Astrocyte of the hippocampus (primary cell): ENCODE measurements at places on chromosomes 2 and 18.
A peak's percentile ranks its signal among the peaks of the same experiment; 100 is the strongest.

GRCh38 chr2:201900362-201900761, 94.0 kb downstream of the CDK15 start:
- no peak for DNase-seq

DNA sequence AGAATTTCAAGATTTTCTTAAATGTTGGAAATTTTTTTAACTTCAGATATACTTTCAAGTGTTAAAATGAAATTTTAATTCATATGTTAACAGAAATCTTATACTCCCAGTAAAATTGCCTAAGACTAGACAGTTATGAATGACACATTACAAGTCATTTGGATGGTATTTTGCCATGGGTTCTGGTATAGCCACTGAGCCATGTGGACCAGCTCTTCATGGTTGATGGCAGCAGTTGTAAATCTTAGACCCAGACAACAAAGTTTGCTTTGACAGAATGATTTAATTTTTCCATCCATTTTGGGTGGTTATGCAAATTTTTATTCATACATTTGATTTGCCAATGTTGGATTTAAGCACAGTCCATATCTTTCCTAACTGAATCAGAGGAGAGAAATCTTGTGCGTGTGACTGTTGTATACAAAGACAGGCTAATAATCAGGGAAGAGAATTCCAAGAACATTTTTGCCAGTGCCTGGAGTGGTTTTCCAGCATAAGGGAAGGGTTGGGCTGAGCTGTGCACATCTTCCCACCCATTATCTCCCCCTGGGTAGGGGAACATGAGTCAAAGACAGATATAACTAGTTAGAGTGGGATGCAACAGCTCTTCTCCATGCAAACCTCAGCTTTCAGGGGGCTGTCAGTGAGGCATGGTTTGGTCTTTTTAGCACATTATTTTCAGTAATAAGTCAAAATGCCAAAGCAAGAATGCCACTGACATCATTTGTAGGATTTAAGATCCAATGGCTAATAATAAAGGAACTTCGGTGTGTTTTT, 28.1 kb upstream of the INPP4A start:
- no peak for DNase-seq

DNA sequence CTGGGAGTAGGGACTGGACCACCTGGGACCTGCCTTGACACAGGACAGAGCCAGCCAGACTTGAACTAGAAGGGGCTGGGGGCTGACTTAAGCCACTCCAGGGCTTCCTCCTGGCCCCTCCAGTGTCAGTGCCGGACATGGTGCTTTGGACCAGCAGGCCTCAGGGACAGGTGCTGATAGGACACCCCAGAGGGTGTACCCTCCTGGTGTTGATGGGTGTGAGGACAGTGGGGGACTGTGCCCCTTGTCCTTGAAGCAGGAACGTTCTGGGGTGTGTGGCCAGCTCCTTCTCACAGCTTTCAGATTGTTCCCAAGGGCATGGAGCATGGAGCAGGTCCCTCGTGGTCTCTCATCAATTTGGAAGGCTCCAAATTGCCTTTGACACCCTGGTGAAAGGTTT, 6.8 kb downstream of the MAL start:
- DNase-seq, result no peak

DNA sequence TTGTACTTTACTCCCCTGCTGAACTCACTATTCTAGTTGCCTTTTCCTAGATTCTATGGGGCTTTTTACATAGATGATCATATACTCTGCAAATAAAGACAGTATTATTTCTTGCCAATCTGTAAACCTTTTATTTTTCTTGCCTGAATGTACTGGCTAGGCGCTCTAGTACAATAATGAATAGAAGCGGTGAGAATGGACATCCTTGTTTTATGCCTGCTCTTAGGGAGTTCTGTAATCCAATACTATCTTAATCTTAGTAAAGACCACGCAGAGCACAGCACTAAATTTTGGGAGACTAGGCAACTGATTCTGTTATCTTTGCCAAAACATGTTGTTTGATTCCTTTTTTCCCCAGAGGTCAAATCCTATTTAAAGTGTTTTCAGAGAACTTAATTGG, 7.0 kb downstream of the KRCC1 start:
- no peak for DNase-seq

GRCh38 chr18:2060086-2060485, 511.2 kb downstream of the METTL4 start:
- DNase-seq, result no peak

DNA sequence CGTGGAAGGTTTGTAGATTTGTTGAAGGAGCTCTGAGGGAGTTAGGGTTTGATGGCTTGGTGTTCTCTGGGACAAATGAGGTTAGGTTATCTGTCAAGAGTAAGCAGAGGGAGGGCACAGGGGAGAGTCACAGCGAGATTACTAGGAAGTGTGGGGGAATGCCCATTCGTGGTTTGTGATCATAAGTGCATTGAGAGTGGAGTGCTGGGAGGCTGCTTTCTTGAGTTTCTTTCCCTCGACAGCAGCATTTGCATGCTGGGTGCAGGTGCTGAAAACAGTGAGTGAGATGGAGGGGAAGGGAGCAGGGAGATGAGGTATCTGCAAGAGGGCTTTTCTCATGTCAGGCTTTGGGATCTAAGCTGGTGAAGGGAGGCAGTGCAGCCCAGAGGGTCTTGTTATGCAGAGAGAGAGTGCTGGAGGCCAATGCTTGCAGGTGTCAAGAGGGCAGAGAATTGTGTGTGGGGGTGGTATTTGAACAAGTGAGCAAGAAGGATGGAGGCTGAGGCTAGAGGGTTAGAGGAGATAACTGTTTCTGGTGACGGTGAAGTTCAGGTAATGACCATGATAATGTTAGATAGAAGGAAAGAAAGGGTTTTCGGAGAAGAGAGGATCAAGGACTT, 8.8 kb downstream of the RALB start:
- no peak for DNase-seq

DNA sequence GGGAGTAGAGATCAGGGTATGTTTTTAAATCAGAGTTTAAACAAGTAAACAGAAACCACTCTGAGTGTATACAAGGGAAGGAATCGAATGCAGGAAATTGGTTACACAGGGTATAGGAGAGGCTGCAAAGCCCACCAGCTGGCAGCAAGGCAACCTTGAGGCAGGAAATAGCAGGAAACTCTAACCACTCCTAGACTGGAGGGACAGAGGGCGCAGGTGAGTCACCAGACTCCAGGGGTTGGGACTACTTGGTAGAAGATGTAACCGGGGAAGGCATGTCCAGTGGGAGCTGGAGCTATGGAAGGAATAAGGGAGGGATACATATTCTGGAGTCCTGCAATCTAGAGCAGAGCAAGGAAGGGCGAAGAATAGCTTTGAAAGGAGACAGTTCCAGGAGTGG, 152.3 kb downstream of the MEIS1 start:
- DNase-seq, result no peak

DNA sequence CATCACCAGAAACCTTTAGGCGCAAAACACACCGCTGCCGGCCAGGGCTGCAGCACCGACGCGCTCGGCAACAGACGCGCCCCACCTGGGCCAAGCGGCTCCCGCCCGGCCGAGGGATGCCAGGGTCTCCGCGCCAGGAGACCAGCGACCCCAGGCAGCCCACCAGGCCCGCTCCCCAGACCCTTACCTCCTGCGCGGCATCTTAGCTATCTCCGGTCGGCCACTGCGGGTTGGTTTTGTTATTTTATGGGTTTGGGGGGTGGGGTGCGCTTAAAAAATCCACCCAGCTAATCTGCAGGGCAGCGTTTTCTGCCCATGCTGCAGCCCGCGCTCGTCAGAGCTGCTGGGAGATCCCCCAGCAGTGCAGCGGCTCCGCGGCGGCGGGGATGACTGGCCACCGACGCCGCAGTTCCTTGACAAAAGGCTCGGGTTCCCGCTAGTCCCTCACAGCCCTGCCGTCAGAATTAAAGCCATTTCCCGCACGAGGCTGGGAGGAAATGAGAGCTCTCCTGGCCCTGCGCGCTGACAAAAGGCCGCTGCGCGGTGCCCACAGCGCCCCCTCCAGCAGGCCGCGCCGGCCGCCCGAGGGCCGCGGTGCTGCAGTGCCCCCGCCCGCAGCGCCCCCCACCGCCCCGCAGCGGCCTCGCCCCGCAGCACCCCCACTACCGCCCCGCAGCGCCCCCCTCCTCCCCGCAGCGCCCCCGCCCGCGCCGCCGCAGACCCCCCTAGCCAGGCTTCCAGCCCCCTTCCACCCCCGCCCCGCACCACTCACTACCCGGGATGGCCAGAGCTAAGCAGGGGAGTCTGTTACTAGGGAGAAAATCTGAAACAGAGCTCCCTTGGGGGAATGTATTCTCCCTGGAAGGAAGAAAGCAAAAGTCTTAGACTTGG, at the start of gene ADD2:
Gene ADD2, minus strand, starts transcription at position 502 of the 891 bp plus-strand sequence. CDS start 61,792 bp downstream, outside the sequence.
- DNase-seq, result peak; percentile 87

GRCh38 chr2:233563663-233564430, 2.7 kb downstream of the USP40 start:
- no peak for DNase-seq

- DNase-seq, result peak; percentile 5
Observed at GRCh38 chr2:152243761-152244640, 68.4 kb upstream of the STAM2 start.

GRCh38 chr2:197672371-197672893, 3.0 kb downstream of the RFTN2 start:
- DNase-seq, result no peak

- DNase-seq, result no peak
Observed at GRCh38 chr2:13662055-13662454, 945.3 kb downstream of the TRIB2 start.

DNA sequence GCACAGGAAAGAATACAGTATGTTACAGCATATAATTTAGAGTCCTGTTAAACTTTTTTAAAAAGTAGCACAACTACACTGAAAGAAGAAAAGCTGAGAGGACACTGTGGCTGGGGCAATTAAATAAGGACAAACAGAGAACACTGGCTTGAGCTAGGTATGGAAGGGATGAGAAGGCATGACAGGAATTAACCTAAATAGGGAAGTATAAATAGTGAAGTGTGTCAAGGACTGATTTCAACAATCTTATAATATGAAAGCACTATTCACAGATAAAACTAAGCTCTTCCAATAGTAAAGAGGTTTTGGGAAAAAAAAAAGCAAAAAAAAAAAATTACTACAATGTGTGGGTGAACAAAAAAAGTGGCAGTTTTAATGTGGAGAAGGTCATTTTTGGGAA, 45.5 kb downstream of the PPP3R1 start:
- DNase-seq, result no peak

GRCh38 chr2:158134655-158135054, 33.0 kb downstream of the UPP2 start:
- no peak for DNase-seq

DNA sequence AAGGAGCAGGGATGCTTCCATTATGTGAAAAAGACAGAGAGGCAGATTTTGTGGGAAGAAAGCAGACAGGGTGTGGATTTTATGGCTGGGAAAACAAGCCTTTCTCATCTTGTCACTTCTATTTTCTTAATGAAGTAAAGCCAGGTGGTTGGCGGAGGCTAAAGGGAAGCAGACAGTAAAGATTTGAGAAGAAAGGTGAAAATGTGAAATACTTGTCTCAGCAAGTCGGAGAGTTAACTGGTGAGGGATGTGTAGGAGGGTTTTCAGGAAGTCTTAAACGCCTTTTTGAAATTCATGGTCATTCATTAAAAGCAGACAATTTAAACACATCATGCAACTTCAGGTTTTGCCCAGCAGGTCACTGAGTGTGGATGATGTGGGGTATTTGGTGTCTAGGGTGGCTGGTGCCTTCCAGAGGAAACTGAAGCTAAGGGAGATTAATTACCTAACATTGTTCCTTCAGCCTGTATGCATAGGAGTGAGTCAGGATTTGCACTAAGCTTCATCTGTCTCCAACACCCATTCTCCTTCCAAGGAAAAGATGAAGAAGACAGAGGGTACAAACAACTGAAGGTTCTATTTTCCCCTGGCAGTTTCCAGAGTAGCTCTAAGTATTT, 20.7 kb downstream of the SLC14A2 start:
- no peak for DNase-seq

GRCh38 chr2:174058026-174058425, 92.9 kb upstream of the SP3 start:
- no peak for DNase-seq

DNA sequence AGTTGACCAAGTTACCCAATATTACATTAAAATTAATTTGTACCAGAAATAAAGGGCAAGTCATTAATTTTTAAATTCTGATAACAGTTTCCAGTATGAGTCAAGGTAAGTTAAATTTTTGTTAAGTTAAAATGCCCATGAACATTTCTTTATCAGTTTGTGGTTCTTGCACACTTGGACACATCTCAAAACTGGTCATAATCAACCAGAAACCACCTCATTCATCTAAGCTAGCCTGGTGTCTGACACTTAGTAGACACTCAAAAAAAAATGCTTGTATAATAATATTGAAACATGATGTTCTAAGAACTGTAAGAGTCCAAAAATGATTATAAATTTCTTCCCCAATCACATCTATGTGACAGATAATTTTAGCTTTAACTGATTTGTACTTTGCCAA, 62.4 kb downstream of the SATB2 start:
- peak; percentile 54 for DNase-seq

DNA sequence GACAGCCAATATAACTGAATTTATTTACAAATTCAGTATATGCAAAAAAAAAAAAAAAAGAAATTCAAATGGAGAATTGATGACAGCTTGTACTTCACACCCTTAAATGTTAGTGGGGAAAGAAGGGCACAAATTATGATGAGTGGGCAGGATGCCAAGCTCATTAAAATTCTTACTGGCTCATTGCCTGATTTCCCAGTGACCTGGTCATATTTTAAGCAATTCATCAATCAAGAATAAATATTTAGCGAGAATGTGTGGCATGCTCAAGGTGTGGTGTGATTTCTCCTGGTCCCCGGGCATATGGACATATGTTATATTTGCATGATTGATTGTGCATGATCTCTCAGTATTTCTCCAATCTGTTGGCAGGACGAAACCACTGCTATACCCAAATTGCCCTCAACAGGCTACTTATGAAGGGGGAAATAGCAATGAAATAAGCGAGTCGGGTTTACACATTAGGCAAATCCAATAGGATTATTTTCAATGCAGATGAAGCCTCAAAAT, 883.0 kb downstream of the LRRTM4 start:
- DNase-seq, result no peak

GRCh38 chr2:218328294-218328693, 28.4 kb upstream of the CATIP start:
- no peak for DNase-seq

- DNase-seq, result no peak
Observed at GRCh38 chr2:186992597-186992996, 143.6 kb upstream of the ZSWIM2 start.

GRCh38 chr2:122681626-122682025, 926.2 kb downstream of the TSN start:
- DNase-seq, result no peak

DNA sequence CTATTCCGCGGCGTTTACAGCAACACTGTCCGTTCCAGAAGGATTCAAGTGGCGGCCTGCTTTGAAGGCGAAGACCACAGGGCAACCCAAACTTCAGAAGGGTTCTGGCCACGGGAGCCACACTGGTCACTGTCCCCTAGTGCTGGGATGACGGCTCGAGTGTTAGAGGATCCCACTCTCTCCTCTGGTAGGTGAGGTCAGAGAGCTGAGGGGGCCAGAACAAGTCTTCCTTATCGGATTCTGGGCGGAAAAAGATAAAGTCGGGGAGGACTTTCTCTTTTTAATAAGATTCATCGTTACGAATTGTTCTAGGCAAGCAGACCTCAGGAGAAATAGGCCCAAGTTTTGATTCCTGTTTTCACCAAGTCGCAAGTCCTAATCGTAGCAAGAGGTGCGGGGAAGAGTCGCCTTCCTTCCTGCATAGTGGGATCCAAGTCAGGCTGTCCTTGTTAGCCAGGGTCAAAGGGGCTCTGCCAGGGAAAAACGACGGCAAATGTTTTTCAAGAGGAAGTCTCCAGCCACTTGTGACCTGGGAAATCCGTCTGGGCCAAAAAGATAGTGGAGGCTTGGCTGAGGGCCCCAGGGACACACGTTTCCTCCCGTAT, 864 bp upstream of the MYL12A start:
- peak; percentile 29 for DNase-seq

- no peak for DNase-seq
Observed at GRCh38 chr18:58413667-58414628, 214.9 kb downstream of the ALPK2 start.
